DMS 273 treated with DMSO at 0.1 percent for 48 hours (cell line): ENCODE measurements at places on chromosomes 5 and 9.

DNA sequence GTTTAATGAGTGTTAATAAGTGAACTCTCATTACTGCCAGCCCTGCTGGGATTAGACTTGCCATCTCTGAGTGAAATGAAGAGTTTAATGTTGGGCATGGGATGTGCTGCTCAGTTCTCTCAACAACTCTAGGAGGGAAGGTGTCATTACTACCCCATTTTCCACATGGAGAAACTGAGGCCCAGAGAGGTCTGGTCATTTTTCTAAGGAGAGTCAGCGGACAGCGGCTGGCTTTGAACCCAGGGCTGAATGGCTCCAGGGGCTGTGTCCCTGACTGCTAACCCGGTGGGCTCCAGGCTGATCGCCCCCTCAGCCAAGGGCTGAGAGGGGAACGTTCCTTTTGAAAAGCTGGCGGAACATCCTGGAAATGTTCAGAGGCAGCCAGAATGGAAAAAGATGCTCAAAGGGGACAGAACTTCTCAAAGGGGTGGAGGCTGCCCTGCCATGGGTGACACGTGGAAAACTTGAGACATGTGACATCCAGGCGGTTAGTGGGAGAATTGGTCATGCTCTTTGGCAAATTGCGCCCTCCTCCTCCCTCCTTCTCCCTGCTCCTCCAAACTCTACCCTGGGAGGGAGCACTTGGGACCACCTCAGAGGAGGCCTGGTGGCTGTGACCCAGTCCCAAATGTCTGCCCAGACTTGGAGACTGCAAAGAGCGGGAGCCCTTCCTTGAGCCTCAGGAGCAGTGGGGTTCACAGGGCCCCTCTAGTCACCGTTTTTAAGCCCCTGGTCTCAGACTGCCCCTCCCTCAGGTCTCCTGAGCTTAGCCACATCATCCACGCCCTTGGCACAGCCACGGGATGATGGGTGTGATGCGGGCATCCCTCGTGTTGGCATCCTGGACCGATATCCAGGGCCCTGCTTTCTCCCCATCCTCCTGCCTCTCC is 28.7 kb downstream of the DNM1 start:
- DNase-seq = no peak

- no peak for DNase-seq
These were observed 474.3 kb downstream of the ARHGEF28 start for GRCh38 chr5:74100268-74100665.

DNA sequence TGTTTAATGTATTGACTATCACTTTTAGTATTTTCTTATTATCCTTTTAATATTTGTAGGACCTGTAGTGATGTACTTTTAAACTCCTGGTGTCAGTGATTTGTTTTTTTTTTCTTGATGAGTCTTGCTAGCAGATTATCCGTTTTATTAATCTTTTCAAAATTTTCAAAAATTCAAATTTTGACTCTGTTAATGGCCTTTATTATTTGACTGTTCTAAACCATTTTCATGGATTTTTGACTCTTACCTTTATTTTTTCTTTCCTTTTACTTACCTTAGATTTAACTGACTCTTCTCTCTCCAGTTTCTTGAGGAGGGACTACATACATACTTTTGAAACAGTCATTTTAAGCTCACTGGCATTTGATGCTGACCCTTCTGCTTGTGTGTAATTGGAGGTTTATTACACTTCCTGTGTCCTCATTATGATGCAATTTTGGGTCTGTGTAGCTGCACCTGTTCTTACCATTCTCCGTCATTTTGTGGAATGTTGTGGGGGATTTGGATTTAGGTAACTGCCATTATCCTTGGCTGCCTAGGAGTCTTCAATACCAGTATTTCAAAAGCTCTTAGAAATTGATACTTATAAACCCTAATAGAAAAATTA is 32.0 kb upstream of the EXOC3 start:
- DNase-seq = no peak

- DNase-seq = no peak
These were observed 25.4 kb downstream of the ADAMTS2 start for GRCh38 chr5:179319741-179320281.

DNA sequence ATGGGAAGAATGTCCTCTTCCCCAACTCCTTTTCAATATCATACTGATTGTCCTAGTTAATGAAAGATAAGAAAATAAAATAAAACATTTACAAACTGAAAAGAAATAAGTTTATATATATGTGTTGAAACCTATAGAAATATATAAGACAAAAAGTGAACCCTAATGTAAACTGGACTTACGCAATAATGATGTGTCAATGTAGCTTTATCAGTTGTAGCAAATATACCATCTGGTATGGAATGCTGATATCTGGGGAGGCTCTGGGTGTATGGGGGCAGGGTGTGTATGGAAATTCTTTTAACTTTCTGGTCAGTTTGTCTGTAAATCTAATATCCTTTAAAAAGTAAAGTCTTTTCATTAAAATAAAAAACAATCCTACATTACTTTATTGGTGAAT is 603.9 kb downstream of the DMRTA1 start:
- DNase-seq = no peak

DNA sequence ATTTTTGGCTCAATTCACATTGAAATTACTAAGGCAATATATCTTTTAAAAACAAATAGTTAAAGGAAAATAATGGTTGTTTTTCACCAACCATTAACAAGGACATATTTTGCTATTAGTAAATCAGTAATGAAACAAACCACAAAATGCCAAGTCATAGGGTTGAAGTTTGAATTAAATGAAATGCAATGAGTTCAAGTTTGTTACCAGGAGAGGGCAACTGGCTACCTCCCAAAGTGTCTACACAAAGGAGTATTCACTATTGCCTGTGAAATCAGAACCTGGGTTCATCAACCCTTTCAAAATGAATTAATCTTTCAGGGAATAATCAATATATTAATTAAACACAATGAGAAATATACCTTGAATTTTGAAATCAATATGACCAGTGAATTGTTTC is 138.4 kb upstream of the DMRTA1 start:
- no peak for DNase-seq

DNA sequence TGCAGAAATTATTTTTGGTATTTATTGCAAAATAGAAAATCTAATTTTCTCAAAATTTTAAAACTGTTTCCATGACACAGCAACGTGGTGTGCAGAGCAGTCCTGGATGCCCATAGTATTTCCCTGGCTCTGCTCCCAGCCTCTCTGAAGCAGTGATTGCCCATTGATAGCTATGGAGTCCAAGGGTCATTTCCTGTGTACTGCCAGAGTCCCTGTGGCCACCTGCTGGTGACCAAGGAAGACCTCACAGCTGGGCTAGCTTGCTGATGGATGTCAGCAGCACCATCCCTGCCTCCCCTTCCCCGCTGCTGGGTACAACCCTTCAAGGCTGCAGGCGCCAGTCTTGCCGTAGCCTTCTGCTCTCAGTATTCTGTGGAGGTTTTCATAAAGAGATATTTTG is 184.1 kb downstream of the DIRAS2 start:
- DNase-seq = no peak

DNA sequence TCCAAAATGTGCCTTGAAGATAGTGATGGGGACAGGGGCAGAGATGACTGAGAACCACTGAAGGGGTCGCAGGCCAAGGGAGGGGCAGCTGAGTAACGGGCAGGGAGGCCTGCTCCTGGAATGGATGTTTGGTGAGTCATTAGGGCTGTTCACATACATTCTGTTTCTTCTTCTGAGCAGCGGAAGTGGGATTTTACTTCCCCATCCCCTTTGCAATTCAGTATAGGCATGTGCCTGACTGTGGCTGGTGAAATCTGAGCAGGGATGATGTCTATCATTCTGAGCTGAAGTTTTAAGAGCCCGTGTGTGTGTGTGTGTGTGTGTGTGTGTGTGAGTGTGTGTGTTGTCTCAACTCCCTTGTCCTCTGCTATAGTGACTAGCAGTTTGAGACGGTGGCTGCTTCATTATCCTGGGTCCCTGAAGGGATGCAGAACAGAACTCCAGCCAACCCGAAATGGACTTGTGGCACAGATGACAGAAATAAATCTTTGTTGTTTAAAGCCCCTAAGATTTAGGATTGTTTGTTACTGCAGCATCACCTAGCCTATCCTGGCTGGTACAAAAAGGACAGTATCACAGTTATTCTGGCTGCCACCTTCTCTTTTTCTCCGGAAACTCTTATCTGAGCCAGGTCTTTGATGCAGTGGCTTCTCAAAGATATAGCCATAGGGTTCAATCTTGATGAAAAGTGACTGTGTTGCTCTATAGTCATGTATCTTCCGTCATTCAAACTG is 29.2 kb upstream of the TGFBI start:
- DNase-seq = no peak

DNA sequence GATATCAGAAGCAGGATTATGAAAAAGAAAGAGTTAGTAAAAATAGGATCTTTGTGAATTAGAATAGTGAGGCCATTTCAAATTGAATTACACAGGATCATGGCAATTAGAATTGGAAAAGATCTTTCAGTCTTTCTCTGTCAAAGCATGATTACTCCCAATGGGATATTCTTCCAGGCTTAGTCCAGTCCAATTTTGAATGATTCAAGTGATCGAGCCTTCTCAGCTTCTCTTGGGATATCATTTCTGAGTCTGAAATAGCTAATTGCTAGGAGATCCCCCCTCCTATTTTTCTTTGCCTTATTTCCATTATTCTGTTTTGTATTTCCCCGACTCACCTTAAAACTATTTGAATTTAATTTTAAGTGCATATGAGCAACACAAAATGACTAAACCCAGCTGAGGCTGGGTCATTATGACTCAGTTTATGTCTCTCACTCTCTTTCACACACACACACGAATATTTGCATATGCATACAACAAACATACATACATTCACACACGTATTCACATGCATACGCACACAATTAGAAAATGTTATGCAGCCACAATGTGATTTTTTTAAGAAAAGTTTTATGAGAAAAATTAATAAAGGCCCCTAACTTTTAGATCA is 34.8 kb upstream of the EFNA5 start:
- no peak for DNase-seq

GRCh38 chr9:4263591-4263990 is 36.3 kb downstream of the GLIS3 start:
- DNase-seq = no peak
